ENCODE measurements at places on chromosomes 5 and 9.

GRCh38 chr9:108142504-108143201, 653.1 kb upstream of the KLF4 start:
- DNase-seq, result no peak

- no peak for DNase-seq
These were observed 129.4 kb downstream of the SLIT3 start for GRCh38 chr5:169171515-169171914.

DNA sequence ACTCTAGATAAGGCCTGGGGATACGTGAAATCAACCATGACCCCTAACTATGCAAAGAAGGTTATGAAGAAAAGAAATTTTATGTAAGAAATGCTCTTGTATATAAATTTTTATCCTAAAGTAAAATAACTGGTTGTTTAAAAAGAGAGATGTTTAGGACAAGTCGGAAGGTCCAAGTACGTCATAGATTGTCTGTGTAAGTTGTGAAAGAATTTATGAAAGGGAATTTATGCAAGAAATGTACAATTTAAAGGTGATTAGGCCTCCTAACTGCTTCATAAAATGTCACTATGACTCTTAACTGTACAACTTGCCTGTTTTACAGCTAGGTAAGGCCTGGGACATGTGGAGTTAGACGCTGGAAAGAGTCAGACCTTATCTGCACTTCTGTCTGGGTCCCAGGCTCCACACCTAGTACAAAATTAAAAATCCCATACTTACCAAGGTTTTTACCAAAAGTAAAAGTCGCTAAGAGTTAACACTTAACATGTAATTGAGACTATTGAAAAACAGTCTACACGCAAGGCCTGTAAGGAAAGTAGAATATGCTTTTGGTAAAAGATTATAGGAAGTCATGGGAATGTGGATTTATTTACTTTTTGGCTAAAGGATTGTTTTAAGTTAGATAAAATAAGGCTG, 77.4 kb downstream of the KIAA0825 start:
- no peak for DNase-seq

DNA sequence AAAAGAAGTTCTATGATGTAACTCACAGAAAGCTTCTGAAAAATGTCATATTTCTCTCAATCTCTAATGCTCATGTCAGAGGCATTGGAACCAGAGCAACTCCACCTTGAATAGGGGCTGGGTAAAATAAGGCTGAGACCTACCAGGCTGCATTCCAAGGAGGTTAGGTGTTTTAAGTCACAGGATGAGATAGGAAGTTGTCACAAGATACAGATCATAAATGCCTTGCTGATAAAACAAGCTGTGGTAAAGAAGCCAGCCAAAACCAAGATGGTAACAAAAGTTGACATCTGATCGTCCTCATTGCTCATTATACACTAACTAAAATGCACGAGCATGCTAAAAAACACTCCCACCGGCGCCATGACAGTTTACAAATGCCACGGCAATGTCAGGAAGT, 411.1 kb upstream of the GRIA1 start:
- DNase-seq, result no peak

GRCh38 chr5:97476852-97477534, 293.9 kb upstream of the RIOK2 start:
- DNase-seq, result no peak

- DNase-seq, result no peak
These were observed 5.0 kb downstream of the ENTPD8 start for GRCh38 chr9:137435980-137436760.

Measured in stimulated activated CD4-positive, alpha-beta T cell treated with anti-CD3 and anti-CD28 coated beads, Interleukin-2, amount 100 ng/mL, for 4 hours (primary cell).